ENCODE measurements at places on chromosomes 7 and 10.

- no peak for DNase-seq
Observed at GRCh38 chr10:128080231-128080630, 46.0 kb downstream of the MKI67 start.

GRCh38 chr7:31114593-31115343 lies 62.7 kb downstream of the ADCYAP1R1 start:
- no peak for DNase-seq

- DNase-seq = peak; percentile 56
Observed at GRCh38 chr7:28093623-28094232, 86.9 kb downstream of the JAZF1 start.

DNA sequence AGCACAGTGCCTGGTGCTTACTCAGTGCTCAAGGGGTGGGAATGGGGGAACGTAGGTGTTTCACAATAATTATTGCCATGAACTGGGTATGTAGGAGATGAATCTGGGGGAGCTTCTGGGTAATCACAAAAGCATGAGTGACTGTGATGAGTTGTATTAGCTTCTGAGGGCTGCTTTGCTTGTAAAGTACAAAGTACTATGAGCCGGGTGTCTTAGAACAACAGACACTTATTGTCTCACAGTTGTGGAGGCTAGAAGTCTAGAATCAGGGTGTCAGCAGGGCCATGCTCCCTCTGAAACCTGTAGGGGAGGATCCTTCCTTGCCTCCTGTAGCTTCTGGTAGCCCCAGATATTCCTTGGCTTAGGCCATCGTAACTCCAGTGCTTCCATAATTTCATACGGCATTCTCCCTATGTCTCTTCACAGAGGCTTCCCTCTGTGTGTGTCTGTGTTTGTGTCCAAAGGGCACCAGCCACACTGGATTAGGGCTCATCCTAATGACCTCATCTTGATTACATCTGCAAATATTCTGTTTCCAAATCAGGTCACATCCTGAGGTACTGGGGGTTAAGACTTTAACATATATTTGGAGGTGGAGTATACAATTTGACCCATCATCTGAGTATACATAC lies 84.8 kb upstream of the AGBL3 start:
- DNase-seq = no peak

DNA sequence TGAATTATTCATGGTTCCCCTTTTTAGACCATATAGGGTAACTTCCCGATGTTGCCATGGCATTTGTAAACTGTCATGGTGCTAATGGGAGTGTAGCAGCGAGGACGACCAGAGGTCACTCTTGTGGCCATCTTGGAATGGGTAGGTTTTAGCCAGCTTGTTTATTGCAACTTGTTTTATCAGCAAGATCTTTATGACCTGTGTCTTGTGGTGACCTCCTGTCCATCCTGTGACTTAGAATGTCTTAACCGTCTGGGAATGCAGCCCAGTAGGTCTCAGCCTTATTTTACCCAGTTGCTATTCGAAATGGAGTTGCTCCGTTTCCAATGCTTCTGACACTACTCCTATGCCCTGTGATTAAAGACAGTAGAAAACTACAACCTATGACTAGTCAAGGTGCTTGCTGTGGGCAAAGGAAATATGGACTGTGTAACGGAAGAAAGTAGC lies 18.8 kb upstream of the PAXIP1 start:
- no peak for DNase-seq

DNA sequence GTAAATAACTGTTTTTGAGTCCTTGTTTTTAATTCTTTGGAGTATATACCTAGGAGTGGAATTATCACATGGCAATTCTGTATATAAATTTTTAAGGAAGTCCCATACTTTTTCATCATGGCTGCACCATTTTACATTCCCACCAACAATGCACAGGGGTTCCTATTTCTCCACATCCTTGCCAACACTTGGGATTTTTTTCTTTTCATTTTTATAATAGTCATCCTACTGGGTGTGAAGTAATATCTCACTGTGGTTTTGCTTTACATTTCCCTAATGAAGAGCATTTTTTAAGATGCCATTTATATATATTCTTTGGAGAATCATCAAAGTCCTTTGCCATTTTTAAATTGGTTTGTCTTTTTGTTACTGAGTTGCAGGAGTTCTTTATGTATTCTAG lies 89.7 kb downstream of the ARID5B start:
- no peak for DNase-seq

DNA sequence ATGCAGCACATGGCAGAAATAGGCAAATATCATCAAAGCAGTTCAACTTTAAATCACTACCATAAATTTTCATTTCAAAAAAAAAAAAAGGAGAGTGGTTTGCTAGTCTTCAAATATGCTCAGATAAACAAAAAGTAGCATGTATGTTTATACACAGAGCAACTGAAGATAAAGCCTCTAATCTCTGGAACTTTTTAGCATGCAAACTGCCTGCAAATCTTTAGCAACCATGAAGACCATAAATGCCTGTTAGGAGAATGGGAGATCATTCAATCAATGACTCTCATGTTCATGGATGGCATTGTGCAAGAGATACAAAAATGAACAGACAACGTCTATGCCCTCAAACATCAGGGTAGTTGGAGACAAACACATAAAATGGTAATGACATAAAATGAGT lies 57.3 kb downstream of the ORC5 start:
- DNase-seq = no peak

DNA sequence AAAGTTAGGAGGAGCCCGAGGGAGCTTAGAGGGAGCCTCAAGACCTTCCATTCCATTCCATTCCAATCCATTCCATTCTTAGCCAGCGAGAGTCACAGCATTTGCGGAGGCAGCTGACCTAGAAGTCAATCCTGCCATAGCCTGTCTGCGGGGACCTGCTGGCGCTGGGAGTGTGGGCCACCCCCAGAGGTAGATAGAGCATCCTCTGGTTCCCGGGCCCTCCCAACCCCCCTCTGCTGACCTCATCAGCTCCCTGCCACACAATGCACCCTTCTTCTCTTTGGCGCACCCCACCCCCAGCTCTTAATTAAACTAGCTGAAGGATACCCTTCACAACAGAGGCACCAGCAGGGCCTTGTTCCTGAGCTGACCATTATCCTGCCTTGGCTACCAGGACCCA lies 152.5 kb upstream of the ZMIZ1 start:
- DNase-seq = no peak

- no peak for DNase-seq
Observed at GRCh38 chr7:111356941-111357340, 205.4 kb downstream of the IMMP2L start.

DNA sequence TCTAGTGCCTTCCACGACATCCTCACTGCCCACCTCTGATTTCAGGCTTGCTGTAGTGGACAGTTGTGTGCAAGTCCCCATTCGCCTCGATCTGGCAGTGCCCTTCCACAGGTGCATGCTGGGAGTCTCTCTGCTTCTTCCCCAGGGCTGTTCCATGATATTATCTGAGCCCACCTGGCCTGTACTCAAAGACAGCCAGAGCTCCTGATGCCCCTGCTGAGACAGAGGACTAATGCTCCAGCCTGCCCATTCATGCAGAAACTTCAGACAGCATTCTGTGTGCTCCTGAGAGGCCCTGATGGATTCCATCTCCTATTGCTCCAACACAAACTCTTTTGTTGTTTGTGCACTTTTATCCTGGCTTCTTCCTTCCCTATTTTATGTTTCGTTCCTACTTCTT lies 164.8 kb upstream of the PRSS58 start:
- no peak for DNase-seq

DNA sequence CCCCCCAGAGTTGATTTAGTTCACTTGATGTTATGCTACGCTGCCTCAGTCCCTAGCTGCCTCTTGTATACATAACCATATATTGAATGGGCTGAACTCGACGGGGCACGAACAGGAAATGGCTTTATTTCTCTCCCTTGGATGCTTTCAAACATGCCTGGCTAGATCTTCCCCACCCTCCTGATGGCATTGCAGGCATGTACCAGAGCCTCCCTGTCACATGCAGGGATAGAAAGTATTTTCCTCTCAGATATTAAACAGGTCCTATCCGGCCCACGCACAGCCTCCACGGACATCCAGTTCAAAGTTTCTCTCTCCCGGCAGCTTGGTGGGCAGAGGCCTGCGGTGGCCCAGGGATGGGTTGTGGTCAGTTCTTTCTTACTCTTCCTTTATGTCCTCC lies 422.1 kb downstream of the RPS24 start:
- no peak for DNase-seq

DNA sequence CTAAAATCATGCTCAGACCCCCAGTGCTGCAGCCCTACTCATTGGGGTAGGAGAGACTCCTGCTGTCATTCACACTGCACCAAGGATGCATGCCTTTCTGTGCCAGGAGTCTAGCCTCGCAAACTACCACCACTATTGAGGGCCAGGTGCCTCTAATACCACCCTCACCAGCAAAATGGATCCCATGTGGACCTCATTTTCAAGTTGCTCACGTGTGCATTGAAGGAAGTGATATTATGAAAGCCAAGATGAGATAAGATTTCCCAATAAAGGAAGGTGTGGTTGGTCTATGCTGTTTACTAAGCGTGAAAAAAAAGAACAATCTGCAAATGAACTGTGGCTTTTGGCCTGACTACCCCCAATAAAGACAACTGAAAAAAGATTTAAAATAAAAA lies 7.2 kb upstream of the LAMTOR4 start:
- DNase-seq = no peak

DNA sequence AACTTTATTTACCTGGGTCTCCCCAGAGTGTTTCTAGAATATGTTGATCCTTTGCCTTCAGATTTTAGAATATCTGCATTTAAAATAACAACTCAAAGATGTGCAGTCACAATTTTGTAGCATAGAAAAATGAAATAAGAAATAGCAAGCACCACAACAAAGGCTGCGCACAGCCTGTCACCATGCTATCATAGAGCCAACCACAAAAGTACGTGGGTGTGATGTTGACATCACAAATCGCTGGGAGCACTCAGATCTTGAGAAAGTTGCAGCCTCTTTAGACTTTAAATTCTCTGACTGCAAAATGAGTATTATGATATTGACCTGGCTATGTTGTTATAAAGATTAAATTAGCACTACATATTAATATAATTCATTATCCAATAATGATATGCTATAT lies 177.9 kb downstream of the TNS3 start:
- no peak for DNase-seq

- DNase-seq = peak; percentile 40
Observed at GRCh38 chr10:100847440-100847839, 65.3 kb upstream of the SLF2 start.

DNA sequence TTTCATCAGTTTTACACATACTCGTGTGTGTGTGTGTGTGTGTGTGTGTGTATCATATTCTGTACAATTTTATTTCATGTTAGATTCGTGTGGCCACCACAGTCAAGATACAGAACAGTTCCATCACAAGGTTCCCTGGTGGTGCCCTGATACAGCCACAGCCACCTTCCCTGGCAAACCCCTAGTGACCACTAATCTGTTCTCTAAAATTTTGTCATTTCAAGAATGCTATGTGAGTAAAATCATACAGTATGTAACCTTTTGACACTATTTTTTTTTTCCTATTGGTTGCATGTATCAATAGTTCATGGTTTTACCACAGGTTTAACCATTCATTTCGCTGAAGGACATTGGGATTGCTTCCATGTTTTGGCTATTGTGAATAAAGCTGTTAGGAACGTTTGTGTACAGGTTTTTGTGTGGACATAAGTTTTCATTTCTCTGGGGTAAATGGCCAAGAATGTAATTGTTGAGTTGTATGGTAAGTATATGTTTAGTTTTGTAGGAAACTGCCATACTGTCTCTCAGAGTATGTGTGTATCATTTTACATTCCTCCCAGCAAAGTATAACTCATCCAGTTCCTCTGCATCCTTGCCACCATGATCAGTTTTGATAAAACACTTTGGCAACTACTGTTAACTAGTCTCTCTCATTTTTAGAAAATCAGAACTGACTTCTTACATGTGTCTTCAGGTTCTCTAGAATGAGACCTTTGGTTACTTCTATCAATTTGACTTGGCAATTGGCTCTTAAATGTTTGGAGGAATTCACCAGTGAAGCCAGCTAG lies 20.6 kb downstream of the KLHDC10 start:
- peak; percentile 61 for DNase-seq

DNA sequence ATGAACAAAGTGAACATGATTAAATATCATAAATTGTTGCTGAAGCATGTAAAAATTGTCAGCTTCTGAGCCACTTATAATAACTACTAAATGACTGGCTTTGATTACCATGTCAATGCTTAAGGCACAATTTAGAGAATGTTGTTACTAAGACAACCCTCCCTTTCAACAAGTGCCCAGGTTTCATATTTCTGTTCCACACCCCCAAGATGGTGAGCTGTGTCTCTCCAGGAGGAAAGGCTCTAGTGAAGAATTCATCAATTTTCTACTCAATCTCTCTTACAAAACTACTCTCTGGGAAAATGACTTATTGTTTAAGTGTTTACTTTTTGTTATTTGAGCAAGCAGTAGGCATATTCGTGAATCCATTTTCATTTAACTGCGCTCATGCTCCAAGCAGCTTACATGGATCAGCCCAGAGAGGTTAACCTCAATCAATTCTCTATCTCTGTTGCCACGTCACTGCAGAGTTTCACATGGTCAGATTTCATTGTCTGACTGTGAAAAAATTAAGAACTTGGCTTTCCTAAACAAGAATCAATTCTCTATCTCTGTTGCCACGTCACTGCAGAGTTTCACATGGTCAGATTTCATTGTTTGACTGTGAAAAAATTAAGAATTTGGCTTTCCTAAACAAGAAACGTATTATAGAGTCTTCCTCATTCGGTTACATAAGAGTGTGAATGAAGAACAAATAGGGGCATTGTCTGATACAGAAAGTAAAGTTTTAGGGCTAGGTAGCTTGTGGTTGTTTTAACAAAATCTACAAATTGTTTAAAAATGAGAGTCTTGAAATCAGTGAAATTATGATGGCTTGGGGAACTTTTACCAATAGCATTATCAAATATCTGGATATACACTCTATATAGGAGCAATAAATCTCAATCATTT lies 49.7 kb downstream of the CCDC71L start:
- no peak for DNase-seq

DNA sequence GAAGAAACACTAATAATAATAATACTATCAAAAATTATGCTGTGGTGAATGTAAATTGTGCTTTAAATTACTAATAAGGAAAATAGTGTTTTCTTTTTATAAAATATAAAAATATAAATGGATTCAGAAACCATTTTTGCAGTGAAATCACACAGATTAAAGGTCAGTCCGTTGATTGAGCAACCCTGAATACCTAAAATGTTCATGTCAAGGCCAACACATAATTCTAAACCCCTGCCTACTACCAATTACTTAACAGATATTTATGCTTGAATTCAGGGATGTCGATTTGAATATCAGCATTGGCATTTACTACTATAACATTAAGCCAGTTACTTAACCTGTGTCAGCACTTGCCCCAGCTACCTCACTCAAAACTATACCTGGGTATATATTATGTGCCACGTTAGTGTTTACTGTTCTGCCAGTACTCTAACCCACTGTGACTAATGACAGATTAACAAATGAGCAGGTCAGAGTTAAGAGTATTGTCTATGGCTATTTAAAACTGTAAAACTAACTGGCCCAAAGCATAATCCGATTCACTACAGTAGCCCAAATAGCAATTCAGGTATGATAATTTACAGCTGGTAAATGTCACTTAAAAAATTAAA lies 165.0 kb downstream of the KMT2E start:
- no peak for DNase-seq

All from stimulated activated effector memory CD8-positive, alpha-beta T cell treated with anti-CD3 and anti-CD28 coated beads, Interleukin-12 subunit alpha, Interleukin-12 subunit beta, amount 100 ng/mL, for 72 hours (primary cell).